ENCODE measurements at places on chromosomes 3 and 15.

GRCh38 chr3:21229426-21230135 lies 521.4 kb downstream of the ZNF385D start:
- no peak for DNase-seq

- DNase-seq, result no peak
These were observed 48.7 kb downstream of the ETV5 start for GRCh38 chr3:186060222-186060621.

DNA sequence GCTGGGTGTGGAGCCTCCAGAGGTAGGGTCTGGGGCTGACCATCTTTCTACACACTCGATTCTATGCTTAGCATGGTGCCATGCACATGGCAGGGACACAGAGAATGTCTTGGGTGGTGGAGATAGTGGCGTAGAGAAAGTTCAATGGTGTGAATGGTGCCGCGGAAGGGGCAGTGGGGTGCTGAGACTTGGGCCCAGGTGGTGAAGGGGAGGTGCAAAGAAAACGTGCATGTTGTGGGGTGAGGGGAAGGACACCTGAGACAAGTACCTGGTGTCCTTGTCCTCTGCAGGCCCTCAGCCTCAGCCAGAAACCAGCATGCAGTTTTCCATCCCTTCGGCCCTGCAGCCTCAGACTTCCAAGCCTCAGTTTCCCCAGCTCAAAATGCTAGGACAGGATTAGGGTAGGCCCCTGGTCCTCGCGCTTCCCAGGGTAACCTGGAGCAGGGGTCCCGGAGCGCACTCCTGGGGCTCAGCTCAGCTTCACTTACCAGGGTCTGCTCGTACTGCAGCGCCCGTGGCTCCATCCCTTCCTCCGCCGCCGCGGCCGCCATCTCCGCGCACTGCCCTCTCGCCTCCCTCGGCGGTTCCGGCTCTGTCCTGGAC lies 375 bp downstream of the CLCN2 start:
- DNase-seq, result no peak

GRCh38 chr3:162012633-162013032 lies 516.0 kb downstream of the OTOL1 start:
- no peak for DNase-seq

DNA sequence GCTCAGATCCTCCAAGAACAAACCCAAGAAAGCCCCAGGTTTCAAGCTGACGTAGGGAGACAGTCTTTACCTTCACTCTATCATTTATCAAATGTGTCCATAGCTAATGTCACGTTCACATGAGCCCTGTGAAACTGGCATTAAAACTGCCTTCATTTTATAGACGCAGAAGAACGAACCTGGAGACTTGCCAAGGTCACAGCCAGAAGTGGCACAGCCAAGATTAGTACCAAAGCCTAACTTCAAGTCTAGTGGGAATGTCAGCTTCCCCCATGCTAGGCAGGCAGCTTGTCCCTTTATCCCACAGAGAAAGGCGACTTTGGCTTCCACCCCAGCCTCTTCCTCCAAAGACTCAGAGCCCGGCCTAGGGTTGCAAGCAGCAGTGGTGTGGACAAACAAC lies 517.2 kb downstream of the SHQ1 start:
- DNase-seq, result no peak

DNA sequence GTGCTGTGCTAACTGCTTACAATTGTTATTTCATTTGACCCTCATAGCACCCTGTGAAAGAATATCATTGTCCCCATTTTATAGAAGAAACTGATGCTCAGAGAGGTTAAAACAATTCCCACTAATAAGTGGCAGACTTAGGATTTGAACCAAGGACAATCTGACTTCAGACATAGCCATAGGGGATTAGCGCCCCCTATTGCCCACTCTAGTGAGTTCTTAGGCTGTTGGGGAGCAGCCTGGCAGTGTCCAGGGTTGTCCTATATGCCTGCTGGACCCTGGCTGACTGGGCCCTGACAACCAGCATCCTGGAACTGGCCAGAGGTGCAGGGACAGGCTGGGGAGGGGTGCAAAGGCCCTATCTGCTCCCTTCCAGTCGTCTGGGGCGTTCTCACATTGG lies 15.4 kb downstream of the DPH3 start:
- DNase-seq, result no peak

- DNase-seq, result no peak
These were observed 221.6 kb upstream of the NR2E3 start for GRCh38 chr15:71588746-71589145.

- no peak for DNase-seq
These were observed 1044.2 kb downstream of the AGBL1 start for GRCh38 chr15:87123676-87124382.

- DNase-seq, result no peak
These were observed 41.2 kb downstream of the RLBP1 start for GRCh38 chr15:89179966-89180875.

GRCh38 chr15:61025308-61025707 lies 203.8 kb downstream of the RORA start:
- DNase-seq, result no peak

Data from stimulated activated CD4-positive, alpha-beta T cell treated with anti-CD3 and anti-CD28 coated beads, Interleukin-15, amount 100 ng/mL, for 1 hour (primary cell).